ENCODE measurements at places on chromosomes 11 and 22.

- DNase-seq: no peak
Measured at GRCh38 chr22:29621761-29622526, 18.5 kb downstream of the NF2 start.

DNA sequence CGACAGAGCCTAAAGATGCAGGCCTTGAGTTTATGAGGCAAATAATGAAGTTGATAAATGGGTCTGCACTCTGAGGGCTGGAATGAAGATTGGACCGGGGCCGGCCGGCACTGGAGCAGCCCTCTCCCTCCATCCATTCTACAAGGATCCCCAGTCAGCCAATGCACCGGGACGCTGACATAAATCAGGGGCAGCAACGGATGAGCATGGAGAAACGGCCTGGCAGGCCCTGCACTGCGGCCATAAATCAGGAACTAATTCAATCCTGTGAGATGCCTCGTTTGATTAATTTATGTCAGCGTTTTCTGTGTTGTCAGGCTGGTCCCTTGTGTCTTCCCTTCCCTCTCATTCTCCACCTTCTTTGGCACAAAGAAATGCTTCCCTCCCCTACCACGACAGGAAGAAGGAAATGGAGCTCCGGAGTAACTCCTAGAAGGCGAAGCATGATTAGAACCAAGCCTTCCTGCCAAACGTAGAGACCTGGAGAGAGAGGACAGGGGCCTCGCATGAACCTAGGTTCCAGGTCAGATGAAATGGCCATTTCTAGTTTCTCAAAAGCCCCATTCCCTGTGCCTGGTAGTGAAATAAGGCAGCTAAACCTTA, 358.4 kb downstream of the OPCML start:
- DNase-seq: no peak

DNA sequence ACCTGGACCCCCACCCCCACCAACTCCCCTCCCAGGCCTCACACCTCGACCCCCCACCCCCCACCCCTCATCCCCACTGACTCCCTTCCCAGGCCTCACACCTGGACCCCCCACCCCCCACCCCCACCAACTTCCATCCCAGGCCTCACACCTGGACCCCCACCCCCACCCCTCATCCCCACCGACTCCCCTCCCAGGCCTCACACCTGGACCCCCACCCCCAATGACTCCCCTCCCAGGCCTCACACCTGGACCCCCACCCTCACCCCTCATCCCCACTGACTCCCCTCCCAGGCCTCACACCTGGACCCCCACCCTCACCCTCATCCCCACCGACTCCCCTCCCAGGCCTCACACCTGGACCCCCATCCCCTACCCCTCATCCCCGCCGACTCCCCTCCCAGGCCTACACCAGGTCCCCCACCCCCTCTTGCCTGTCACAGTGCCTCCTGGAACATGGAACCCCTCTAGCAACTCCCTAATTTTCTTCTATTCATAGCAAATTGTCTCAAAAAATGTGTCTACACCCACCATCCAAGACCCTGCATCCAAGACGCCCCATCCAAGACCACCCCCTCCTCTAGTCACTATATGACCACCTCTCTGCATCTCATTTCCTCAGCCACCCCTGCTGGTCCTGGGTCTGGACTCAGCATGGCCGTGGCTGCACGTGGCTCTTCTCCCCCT, 36.9 kb upstream of the BRSK2 start:
- no peak for DNase-seq

DNA sequence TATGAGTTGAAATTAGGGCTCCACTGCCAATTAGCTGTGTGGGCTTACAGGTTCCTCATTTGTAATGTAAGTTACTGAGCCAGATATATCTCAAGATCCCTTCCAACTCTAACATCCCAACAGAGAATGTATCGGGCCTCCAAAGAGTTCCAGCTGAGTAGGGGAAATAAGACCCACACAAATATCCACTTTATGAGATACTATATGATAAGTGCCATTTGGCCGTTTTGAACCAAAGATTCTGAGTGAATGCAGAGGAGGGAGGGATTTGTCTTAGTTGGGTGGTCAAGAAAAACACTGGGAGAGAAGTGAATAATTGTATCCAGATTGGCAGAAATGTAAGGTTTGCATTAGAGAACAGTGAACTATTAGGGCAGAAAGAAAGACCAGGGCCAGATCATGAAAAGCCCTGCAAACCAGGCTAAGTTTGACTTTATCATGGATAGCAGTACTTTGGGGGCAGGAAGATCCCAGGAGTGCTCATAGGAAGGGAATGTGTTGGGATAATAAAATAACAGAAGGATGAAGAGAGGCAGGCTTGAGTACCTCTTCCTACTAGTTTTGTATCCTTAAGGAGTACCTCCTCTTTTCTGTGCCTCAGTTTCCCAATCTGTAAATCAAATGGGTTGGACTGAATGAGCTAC, 63.9 kb downstream of the RPL27A start:
- no peak for DNase-seq

DNA sequence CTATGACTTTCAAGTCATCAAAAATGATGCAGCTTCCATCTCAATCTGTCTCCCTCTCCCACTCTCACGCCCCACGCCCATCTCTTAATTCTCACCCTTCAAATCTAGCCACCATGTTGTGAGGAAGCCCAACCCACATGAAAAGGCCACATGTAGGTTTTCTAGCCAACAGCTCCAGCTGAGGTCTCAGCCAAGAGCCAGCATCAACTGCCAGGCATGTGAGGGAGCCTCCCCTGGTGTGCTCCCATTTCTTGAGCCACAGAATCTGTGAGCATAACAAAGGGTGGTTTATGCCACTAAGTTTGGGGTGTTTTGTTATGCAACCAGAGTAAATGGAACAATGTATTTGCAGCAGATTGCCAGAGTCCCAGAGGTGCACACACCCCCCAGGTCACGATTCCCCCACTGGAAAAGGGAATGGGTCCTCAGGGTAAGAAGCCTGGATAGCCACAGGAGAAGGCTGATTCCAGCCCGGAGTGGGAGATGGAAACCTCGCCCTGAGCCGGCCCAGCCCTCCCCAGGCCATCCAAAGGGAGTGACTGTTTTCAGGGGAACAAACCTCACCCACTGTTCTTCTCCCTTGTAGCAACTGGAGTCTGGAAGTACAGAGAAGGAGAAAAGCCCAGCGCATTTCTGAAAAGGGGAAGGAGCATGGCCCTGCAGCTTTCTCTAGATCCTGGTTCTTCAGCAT, 20.0 kb upstream of the LINC01488 start:
- DNase-seq: no peak

DNA sequence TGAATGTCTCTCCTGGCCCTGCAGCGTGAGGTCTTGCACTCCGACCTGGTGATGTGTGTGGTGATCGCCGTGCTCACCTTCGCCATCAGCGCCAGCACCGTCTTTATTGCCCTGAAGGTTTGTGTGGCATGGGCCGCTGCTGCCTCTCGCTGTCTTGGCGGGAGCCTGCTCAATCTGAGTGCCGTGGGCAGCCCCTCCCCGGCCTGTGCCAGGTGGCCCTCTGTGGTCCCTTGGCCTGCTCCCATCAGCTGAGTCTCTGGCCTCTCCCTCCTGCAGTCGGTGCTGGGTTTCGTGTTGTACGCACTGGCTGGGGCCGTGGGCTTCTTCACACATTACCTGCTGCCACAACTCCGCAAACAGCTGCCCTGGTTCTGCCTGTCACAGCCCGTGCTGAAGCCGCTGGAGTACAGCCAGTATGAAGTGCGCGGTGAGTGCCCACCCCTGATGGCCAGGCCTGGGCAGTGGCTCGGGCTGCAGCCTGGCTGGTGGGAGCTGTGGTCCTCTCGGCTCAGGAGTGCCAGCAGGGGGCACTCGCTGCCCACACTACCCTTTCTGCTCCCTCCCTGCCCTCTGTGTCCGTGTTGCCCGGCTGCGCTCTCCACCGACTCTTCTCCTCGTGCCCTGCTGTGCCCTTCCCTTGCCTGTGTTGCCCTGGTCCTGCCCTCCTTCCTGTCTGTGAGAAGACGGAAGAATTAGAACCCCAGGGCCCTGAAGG, 10.2 kb downstream of the PCNX3 start:
- DNase-seq: peak; percentile 67

DNA sequence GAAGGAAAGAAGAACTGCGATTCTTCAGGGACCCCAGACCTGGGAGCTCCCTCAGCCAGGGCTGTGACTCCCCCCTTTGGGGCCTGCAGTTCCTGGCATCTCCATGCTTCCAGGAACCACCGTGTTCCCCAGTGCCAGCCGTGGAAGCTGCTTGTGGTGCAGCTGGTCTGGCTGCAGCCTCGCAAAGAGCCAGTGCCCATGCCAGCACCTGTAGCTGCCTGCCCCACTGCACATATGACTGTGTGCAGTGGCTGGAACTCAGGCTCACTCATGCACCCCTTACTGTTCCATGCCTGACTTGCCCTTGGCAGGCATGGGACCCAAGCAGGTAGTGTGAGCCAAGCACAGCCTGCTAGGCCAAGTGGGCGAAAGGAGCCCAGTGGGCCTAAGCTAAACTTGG, 401.3 kb downstream of the LRRC4C start:
- no peak for DNase-seq

DNA sequence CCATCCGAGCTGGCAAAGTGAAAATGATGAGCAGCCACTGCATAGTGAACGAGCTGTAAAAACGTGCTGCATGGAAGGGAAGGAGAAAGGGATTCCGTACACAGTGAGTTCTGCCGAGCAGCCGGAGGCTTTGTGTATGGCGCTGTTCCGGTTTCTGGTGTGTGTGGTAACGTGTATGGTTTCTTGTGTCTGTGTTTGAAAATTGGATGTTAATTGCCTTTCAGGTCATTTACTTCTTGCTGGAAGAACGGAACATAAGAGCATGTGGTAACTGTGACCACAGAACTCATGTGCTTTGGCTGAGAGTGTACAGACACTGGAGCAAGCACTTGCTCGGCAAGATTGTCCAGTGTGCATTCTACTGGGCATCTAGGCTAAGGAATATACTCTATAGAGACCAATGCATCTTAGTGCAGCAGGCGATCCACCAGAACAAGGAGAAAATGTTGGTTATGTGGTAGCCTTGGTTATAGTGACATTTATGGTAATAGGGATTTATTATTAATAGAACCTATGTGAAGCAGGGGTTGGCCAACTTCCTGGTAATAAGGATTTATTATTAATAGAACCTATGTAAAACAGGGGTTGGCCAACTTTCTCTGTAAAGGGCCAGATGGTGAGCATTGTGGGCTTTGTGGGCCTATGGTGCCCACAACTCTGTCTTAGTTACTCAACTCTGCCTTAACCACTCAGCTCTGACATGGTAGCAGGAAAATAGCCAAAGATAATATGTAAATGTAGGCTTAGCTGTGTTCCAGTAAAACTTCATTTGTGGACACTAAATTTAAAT, 49.2 kb downstream of the GRAMD1B start:
- peak; percentile 47 for DNase-seq

GRCh38 chr11:103488031-103488461, 378.8 kb downstream of the DYNC2H1 start:
- no peak for DNase-seq

DNA sequence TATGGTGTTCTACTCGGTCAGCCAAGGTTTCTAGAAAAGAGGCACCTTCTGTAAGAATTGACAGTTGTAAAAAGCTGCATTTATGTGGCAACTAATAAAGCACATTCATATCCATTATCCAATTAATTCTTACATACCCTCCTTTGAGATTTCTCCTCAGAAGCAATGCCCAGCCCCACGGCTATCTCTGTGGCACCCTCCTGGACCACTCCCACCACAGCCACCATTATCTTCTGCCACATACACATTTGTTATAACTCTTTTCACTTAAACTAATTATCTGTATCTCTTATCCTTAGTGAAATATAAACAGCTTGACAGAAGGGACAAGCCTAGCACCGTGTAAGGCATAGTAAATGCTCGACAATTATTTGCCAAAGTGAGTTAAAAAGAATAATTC, 48.5 kb downstream of the PAK1 start:
- DNase-seq: no peak

- no peak for DNase-seq
Measured at GRCh38 chr11:118988280-118988679, 9.7 kb upstream of the CENATAC start.

DNA sequence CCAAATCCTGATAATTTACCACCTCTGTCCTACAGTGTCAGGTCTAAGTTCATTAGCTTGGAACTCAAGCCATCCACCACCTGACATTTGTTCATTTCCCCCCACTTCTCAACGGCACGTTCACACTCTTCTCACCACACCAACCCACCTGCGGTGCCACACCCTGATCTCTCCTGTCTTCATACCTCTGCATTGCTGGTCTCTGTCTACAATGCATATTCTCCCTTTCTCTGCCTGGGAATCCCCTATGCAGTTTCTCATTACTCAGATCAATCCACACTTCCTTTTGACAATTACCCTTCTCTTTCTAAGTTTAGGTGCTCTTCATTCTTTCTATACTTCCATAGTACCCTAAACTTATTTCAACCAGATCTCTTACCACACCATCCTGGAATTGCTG, 20.4 kb upstream of the EMSY start:
- peak; percentile 61 for DNase-seq

- DNase-seq: no peak
Measured at GRCh38 chr11:116534270-116534975, 238.4 kb downstream of the BUD13 start.
